Kidney (tissue), 22 donors: ENCODE measurements at places on chromosomes 13 and 19. TPM values are rescaled to one million over a fixed set of nuclear protein-coding genes. Genes with fewer than 3 reads are reported as not detected.

The PNKP gene
- total RNA-seq: 101 TPM

The EXOSC5 gene
- 16.8 TPM for total RNA-seq

GRCh38 chr13:46553886-46554858, 1.2 kb downstream of the LRCH1 start:
- no peaks in the 10 kb centered on the region for H3K36me3 ChIP-seq
- H3K4me1 ChIP-seq: no peaks in the 10 kb centered on the region
- peak; percentile 92 for DNase-seq
- no peaks in the 10 kb centered on the region for H3K27me3 ChIP-seq
- H3K4me3 ChIP-seq: peak overlapping the region; percentile 72
- peak overlapping the region; percentile 97 for H3K27ac ChIP-seq

- H3K36me3 ChIP-seq: no peaks in the 10 kb centered on the region
- no peak overlapping the region for H3K27ac ChIP-seq
- H3K27me3 ChIP-seq: no peaks in the 10 kb centered on the region
- no peak overlapping the region for H3K4me3 ChIP-seq
These were observed 50.8 kb downstream of the EFNB2 start for GRCh38 chr13:106484537-106485193.
